ENCODE measurements at places on chromosomes 6 and 20. TPM values are rescaled to one million over a fixed set of nuclear protein-coding genes. Genes with fewer than 3 reads are reported as not detected.

Gene HLA-F
- total RNA-seq: 185 TPM

Gene SLC17A2
- 0.33 TPM for total RNA-seq

Gene TAAR2
- not detected for total RNA-seq

Gene MEA1
- total RNA-seq: 98.6 TPM

Gene POLR1H
- total RNA-seq: 84.8 TPM

Gene VARS1
- 231 TPM for total RNA-seq

Gene ELOVL4
- 0.51 TPM for total RNA-seq

Gene SIRPB2
- not detected for total RNA-seq

Gene PRKN
- not detected for total RNA-seq

Gene OOEP
- total RNA-seq: 0.38 TPM

Gene BTNL2
- total RNA-seq: not detected

Measured in activated T-cell treated with anti-CD3 and anti-CD28 coated beads, Interleukin-2, amount 50 U/mL, for 4 hours (primary cell).